ENCODE measurements at places on chromosomes 11 and 22.

- no peak for DNase-seq
Observed at GRCh38 chr11:113831314-113831713, 44.1 kb downstream of the USP28 start.

- no peak for DNase-seq
Observed at GRCh38 chr11:131687291-131688047, 317.1 kb downstream of the NTM start.

GRCh38 chr22:24834845-24835570 is 29.0 kb downstream of the SGSM1 start:
- DNase-seq: no peak

DNA sequence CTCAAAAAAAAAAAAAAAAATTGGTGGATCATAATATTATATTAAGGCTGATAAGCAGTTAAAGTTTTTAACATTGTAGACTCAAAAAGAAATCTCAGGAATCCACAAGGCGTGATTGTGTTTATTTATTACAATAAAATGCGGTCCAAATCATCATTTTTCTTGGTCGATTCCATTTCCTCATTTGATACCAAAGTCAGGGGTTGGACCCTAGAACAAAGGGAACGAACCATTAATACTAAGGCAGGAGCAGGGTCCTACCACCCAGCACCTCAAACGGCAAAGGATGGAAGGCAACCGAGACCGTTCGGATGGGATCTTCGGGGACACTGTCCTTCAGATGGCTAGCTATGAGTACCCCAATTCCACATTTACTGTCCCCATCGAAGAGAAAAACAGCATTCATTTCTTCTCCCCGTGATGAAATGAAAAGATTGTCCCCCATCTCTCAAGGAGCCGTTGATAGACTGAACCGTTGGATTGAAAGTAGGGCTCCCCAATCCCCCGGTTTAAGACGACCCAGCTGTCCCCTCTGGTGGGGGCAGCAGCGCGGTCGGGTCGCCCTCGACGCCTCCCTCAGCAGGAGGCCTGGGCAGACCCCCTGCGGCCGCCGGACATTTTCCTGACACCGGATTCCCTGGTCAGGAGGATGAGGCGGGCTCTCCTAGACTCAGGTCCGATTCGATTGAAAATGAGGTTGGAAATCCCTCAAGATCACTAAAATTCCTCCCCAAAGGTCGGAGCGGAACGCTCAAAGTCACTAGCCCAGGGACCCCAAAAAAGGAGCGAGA is 607 bp downstream of the DMC1 start:
- DNase-seq: no peak

DNA sequence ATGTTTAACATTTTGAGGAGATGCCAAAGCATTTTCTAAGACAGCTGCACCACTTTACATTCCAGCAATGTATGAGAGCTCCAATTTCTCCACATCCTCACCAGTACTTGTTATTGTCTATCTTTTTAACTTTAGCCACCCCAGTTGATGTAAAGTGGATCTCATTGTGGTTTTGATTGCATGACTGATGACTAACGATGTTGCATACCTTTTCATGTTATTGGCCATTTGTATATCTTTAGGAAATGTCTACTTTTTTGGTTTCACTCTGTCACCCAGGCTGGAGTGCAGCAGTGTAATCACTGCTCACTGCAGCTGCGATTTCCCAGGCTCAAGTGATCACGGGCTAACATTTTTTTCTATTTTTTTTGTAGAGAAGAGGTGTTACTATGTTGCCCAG is 8.9 kb downstream of the TTC28 start:
- DNase-seq: no peak

- no peak for DNase-seq
Observed at GRCh38 chr22:17946662-17947367, 77.5 kb downstream of the MICAL3 start.

DNA sequence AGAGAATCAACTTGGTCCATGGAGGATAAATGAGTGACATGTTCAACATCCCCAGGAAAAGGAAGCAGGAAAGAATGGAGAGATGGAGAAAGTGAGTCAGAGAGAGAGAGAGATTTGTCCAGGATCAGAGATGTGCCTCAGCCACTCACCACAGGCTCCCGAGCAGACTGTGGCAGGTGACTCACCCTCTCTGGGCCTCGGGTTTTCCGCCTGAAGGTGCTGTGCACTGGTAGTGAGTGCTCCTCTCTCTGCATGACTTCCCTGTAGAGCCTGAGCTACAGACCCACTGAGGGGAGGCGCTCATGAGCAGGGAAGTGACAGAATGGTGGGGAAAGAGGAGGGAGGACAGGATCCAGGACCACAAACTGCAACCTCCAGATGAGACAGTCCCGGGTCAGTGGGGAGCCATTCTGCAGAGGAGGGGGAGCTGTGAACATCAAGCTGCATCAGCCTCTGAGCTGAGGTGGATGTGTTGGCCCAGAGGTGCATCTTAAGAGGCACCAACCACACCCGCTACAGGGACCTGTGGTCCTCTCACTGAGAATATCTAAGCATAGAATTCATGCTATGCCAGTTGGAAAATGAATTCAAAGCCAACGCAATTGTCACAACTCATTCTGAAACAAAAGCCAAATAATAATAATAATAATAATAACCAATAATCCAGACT is 433.4 kb downstream of the BRD1 start:
- DNase-seq: no peak

- no peak for DNase-seq
Observed at GRCh38 chr11:94521684-94522083, 9.4 kb downstream of the C11orf97 start.

DNA sequence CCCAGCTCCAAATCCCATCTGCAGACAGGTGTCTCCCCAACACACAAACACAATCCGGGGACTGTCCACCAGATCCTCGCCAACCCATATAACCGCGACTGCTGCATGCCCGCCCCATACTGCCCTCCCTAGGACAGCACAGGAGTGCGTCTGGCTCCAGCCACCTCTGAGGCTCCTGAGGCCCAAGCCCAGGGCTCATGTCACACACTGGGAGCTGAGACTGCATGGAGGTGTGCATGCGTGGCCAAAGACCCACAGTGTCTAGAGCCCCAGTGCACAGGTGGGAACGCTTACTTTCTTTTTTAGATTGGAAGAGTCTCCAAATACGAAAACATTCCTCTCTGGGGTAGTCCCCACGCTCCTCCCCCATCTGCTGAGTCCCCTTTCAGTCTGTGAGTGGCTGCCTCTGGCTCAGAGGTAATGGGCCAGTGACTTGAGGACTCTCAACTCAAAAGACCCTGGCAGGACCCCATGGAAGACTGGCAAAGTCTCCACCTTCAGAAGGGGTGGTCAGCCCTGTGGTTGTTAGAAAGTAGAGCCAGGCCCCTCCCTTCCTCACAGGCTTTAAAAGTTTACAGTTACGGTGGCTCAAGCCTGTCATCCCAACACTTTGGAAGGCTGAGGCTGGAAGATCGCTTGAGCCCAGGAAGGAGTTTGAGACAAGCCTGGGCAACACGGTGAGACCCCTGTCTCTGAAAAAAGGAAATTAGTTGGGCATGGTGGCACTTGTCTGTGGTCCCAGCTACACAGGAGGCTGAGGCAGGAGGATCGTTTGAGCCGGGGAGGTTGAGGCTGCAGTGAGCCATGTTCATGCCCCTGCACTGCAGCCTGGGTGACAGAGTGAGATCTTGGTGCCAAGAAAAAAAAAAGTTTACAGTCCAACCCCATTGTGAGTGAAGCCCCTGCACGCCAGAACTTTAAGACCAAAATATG is 2.3 kb downstream of the CBX7 start:
- no peak for DNase-seq

DNA sequence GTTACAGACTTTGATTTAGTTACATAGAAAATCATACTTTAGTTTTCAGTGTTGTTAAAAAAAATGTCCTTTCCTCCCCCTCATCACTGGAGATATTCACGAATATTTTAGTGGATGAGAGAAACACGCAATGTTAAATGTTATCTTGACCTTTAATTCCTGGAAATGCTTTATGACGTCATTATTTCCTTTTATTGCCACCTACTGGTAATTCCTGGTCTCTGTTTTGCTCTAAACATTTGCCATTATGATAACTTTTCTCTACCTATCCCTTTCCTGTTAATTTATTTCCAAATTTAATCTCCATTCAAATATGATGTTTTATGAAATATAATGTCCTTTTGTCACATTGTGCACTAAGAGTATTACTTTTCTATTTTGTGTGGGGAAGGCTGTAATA is 770.6 kb downstream of the FAM181B start:
- DNase-seq: peak; percentile 84

GRCh38 chr11:66014804-66015453 is 3.1 kb downstream of the CST6 start:
- DNase-seq: no peak

- DNase-seq: no peak
Observed at GRCh38 chr11:26891501-26891900, 102.4 kb upstream of the FIBIN start.

- no peak for DNase-seq
Observed at GRCh38 chr11:80855426-80855825, 1414.6 kb upstream of the TENM4 start.

DNA sequence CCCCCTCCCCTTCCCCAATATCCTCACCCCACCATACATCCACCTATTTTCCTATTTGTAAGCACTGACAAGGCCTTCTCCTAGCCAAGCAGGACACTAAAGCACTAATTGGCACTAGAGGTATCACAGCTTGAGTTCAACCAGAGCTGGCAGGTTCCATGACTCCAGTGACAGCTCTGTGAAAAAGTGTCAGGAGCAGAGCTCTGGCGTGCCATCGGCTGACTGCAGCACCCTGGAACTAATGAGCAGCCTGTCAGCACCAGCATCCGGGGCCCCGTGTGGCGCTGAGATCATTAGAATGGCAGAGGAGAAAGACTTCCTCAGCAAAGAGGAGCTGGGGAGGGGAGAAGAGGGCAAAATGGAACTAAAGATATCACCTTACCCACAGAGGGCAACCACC is 847.4 kb downstream of the NTM start:
- DNase-seq: no peak

- no peak for DNase-seq
Observed at GRCh38 chr11:83648610-83649527, 362.7 kb upstream of the CCDC90B start.

DNA sequence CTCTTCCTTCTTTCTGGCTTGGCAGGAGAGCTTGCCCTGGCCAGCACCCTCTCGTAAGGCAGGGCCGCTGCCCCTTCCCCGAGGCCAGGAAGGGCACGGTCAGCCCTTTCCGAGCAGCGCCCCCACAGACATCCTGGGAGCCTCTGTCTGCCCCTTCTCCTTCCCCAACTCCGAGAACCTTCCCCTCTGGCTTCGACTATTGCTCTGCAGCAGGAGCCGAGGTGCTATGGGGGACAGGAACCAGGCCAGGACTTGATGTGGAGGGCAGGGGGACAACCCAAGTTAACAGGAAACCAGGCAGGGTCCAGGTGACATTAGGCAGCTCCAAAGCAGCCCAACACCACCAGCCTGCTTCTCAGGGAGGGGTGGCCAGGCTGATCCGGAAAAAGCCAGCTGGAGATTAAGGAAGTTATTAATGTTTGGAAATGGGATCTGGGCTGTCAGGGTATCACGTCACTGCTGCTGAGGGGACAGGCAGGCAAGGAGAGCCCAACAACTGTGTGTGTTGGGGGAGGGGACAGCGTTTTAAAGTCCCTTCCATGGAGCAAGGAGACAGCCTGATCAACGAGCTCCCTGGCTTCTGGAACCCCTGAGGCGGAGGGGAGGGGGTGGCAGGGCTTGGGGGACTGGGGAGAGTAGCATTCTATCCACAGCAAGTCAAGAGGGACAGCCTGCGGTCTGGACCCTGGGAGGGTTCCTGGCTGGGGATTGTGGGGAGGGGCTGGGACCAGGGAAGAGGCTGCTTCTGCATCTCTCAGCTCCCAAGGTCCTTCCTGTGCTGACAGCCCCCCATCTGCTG is 27.3 kb downstream of the SYT7 start:
- no peak for DNase-seq

DNA sequence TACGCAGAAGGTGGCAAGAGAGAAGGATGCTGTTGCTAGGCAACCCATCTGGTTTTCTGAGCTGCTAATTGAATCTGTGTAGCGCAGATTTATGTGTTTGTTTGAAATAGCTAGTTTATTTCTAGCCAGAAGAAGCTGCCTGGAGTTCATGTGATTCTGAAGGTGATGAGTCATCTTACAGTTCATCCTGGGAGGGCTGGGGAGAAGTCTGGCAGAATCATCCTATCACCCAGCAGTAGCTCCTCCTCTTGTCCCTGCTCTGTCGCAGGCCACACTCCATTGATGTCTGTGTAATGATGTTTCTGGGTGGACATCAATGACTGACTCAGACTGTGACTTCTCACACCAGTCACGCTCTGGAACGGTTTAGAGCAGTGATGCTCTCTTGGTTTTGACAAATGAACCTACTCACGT is 4.8 kb upstream of the FBXO7 start:
- no peak for DNase-seq

GRCh38 chr22:28883657-28883916 is 215 bp downstream of the ZNRF3 start:
- DNase-seq: no peak

DNA sequence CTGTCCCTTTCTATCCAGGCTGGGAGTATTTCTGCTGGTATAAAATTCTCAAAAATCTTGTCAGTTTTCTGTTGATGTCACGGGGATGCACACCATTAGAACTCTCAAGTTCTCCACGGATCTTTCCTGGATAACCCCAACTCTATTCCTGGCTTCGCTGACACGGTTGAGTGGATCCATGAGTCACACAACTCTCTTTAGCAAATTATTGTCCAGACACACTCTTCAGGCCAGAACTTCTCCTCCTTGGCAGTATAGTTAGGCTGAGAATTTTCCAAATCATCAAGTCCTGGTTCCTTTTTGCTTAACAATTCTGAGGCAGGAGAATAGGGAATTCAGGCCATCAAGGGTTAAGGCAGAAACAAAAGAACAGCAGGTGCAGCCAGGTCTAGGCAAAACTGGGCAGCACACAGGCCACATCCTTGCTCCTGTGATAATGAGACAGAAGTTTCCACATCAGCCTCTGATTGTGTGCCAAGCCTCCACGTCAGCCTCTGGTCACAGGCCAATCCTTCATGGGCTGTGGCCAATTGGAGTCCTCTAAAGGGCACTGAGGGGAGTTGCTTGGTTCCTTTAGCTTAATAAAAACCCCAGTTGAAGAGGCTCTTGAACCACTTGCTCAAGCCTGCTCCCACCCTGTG is 5.7 kb upstream of the ACAT1 start:
- DNase-seq: peak; percentile 91

DNA sequence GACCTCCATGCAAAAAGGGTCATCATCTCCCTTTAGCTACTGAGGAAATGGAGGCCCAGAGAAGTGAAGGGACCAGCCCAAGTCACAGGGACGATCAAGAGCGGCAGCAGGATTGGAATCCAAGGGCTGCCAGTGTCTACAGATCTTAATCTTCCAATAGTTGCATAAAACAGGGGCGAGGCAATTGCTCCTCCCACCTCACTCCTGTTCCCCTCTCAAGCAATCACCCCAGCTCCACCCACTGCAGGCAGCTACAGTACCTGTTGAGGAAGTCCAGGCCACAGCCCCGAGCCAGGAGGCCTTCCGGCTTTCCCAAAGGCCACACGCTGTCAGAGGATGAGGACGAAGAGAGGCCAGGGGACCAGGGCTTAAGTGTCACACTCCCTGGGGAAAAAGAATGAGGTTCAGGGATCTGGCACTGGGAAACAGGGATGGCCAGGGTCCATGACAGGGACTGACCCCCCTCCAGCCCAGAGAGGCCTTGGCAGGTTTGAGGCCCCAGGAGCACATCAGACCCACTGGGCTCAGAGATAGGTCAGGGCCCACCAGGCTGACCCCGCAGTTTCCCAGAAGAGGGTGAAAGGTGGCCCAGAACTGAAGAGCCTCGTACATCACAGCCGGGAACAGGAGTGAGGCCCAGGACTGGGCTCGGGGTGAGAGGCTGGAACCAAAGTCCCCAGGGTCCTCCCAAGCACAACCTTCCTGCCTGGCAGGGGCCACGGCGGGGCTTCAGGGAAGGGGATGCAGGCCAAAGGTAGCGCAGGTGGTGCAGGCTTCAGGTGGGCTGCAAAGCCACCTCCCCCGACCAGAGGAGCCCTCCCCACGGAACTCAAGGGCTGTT is 16.4 kb upstream of the MFNG start:
- DNase-seq: no peak
